Urothelium cell line (cell line): ENCODE measurements at places on chromosomes 5 and 9.
A peak's percentile ranks its signal among the peaks of the same experiment; 100 is the strongest.

DNA sequence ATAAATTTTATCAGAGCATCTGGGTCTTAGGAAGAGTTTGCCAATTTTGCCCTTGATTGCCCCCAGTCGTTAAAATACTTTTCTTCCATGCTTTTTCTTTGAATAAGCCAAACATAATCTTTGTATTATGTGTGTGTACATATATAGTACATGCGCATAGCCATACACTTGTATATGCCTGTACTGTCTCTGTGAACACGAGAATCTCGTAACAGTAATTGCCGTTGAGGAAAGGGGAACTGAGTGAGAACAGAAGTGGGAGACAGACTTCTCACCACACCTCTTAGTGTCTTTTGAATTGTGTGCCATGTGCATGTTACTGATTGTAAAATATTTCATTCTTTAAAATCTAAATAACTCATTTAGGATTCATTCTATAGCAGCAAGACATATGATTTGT, 79.6 kb upstream of the GRHPR start:
- no peak for DNase-seq

- no peak for DNase-seq
Measured at GRCh38 chr9:89533411-89534095, 35.6 kb upstream of the SEMA4D start.

DNA sequence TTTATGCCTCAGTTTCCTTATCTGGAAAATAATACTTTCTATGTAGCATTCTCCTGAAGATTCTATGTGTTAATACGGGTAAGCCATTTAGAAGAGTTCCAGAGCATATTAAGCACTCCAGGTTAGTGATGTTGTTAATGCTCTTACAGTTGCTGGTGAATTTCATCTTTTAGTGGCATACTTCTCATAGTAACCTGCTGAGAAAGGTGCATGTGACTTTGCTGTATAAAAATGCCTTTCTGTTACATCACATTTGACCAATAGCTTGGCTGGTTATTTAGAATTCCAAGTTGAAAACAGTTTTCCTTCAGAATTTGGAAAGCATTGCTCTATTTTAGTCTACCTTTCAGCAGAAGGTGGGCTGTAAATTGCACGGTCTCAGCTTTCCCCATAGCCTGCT, 27.2 kb downstream of the GCNT1 start:
- DNase-seq, result no peak

- no peak for DNase-seq
Measured at GRCh38 chr5:116885825-116886224, 311.2 kb upstream of the SEMA6A start.

- no peak for DNase-seq
Measured at GRCh38 chr9:116685166-116685565, 1.9 kb upstream of the TRIM32 start.

DNA sequence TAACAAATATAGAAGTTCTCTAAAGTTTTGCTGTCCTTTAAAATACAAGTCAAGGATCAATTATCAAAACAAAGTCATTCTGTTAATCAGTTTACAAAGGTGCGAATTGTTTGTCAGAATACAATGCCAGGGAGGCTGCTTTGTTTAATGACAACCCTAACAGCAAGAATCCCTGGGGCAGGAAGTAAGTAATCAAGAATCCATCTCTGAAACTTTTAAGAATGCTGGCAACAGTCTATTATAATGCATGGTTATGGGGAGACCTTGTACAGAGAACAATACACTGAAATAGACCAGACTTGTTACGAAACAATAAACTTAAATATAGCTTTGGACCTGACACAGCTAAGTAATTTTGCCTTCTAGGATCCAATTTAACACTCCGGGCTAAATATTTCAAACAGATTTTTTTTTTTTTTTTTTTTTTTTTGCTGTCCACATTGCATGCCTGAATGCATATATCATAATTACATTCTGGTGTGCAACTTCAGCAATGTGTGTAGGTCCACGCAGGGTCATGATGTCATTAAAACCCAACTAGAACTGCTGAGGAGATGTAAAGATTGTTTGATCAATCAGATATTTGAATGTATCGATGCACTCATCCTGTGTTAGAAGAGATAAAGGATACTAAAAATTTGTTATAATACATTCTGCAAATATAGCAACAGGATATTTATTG, 421.3 kb downstream of the CETN3 start:
- no peak for DNase-seq

- no peak for DNase-seq
Measured at GRCh38 chr5:172775326-172776234, 4.6 kb upstream of the DUSP1 start.

DNA sequence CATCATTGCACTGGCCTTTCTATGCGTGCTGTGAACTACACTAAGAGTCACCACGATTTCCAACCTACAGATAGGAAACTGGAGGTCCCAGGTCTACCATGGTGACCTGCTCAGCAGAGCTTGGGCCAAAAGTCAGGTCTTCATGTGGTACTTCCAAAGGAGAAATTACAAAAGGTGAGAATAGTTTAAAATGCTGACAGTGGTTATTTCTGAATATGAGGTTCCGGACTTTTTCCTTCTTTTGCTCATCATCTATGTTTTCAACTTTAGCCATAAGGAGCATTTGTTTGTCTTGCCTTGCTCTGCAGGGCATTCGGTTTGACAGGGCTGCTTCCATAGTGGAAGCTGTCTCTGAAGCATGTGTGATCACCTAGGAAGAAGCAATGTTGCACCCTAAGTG, 282.1 kb upstream of the IRX1 start:
- DNase-seq, result no peak

DNA sequence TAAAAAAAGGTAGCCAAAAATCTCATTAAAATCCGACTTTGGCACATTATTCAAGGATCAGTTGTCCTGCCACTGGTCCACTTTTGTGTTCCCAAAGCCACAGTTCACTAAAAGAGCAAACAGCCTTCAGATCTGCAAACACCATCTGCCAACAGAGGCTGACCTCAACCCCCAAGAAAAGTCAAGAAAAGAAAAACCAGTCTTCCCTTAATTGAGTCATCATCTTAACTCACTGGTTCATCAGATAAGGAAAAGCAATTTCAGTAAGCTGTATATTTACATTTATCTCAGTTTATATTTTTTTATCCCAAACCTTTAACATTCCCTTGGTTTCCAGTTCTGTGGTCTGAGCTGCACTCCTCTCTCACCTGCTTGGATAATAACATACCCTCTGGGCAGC, 21.2 kb downstream of the RASEF start:
- no peak for DNase-seq

DNA sequence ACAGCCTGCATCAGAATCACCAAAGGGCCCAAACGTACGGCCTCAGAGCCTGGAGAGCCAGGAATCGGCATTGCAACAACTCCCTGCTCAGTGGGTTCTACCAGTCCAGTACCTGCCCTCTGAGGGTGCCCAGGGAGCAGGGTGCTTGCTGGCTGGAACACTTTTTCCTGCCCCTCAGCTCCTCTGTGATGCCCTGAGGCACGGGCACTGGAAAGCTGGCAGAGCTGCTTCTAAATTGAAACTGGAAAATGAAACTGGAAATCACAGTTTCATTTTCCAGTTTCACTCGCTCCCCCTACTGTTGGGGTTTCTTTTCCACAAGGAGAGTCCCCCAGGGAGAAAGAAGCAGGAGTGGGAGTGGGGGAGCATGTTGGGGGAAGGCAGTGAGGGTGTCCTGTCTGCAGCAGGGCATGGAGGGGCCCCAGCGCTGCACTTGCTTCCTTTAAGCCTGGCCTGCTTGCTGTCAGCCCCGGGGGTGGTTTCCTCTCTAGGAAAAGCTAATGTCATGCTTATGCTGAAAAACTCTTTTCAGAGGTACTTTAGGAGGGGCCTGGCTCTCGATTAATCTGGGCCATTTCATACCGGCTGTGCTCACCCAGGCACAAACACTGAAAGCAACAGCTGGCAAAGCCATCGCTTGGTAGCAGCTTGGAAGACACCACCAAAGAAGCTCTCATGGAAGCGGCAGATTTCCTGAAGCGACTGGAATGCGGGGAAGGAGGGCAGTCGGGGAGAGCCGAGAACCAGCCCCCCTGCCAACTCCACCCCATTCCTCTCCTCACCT, 26.2 kb downstream of the IRF1 start:
- no peak for DNase-seq

DNA sequence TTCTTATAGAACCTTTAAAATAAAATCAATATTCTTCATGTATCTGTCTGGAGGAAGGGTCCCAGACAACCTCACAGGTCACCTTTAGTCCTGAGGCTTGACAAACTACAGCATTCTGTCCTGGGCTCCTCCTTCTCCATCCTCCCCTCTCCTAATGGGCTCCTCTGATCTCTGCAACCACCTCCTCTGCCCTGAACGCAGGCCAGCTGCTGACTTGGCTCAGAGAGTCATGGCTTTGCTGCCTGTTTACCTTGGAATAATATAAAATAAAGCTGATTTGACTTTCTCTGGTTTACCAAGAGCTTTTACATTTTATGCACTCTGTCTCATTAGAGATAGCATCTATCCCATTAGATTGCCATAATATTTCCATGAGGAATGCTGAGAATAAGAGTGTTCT, 159.4 kb downstream of the SEMA6A start:
- DNase-seq, result no peak

GRCh38 chr5:157989296-157989695, 130.4 kb upstream of the CLINT1 start:
- DNase-seq, result no peak

- DNase-seq, result no peak
Measured at GRCh38 chr5:145068721-145069120, 766.4 kb downstream of the PRELID2 start.

DNA sequence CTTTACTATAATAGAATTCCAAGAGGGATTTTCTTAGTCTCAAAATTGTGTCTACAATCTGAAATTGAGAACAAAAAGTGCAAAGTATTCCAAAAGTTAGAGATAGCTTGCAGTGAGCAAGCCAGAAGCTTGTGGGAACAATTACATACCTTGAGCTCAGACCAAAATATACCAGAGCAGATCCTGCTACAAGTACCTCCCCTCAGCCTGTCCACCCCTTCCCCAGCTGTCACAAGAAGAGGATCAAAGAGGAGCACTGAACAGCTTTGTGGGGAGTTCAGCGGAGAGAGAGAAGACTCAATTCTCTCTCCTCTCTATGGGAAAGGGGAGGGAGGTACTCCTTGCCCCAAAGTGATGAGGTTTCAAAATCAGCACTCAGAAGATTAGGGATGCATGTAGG, 869.2 kb upstream of the DMAC1 start:
- no peak for DNase-seq

- peak; percentile 83 for DNase-seq
Measured at GRCh38 chr5:145531038-145531734, 304.0 kb downstream of the PRELID2 start.

GRCh38 chr9:117170567-117170966, 244.3 kb downstream of the ASTN2 start:
- DNase-seq, result no peak

- DNase-seq, result peak; percentile 40
Measured at GRCh38 chr9:76394960-76395252, 680 bp upstream of the RFK start.

DNA sequence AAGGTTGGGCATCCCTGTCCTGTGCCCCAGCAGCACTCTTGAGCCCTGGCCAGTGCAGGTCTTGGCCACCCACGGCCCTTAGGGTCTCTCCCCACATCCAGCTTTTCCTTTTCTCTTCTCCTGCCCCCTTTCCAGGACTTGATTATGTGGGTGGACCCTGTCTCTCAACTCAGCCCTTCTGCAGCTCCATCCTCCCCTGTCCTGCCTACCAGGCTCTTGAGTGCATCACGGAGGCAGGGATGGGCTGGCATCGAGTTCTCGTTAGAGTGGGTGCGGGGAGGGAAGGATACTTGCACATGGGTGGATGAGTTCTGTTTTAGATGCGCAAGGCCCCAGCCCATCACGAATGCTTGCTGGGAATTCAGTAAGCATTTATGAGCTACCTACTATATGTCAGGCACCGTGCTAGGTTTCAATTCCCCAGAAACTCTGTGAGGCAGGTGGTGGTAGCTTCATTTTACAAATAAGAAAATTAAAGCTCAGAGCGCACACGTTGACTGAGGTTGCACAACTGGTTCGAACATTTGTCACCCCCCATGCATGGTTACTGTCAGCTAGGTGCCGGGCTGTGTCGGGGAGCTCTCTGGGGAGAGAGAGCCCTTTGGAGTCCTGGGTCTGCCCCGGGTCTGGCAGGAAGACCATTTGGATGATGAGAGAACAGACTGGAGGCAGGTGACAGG, 144.6 kb upstream of the PITX1 start:
- DNase-seq, result no peak

GRCh38 chr5:156271569-156271968, 55.4 kb upstream of the SGCD start:
- DNase-seq, result no peak

- DNase-seq, result no peak
Measured at GRCh38 chr5:124872615-124873014, 126.2 kb upstream of the ZNF608 start.

DNA sequence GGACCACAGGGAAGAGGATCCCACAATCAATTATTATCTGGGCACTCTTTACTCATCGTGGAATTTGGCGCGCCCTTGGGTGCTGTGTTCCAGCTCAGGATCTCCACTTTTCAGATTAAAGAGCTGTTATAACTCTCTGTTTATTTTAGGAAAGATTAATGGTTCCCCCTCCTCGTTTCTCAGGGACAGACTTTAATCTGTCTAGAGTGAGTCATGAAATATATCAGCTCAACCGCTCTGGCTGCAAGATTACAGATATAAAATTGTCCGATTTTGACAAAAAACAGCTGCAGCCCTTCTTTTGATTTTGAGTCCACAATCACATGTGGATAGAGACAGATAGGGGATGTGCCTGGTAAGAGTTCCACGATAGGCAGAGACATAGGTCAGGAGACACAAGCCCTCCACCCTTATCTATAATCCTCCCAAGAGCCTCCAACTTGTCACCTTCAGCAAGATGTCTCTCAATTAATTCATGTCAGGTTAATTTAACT, 77.6 kb upstream of the ANKRD55 start:
- DNase-seq, result no peak

GRCh38 chr5:53900677-53901076, 340.2 kb downstream of the NDUFS4 start:
- no peak for DNase-seq

GRCh38 chr9:84357275-84357674, 16.7 kb upstream of the SLC28A3 start:
- DNase-seq, result no peak

- no peak for DNase-seq
Measured at GRCh38 chr5:14777187-14777586, 94.4 kb downstream of the ANKH start.

GRCh38 chr5:228886-229285, 10.8 kb downstream of the SDHA start:
- no peak for DNase-seq

GRCh38 chr5:31827867-31828266, 188.9 kb downstream of the PDZD2 start:
- no peak for DNase-seq

- no peak for DNase-seq
Measured at GRCh38 chr9:2574203-2574602, 47.4 kb upstream of the VLDLR start.

GRCh38 chr9:83432104-83432627, 106.0 kb downstream of the FRMD3 start:
- peak; percentile 83 for DNase-seq
